Temporal lobe (tissue), 4 donors: ENCODE measurements at places on chromosomes 4 and X. TPM values are rescaled to one million over a fixed set of nuclear protein-coding genes. Genes with fewer than 3 reads are reported as not detected.

The CFP gene
- 0.49 TPM for total RNA-seq

The VCX3A gene
- not detected for total RNA-seq

The PRDM5 gene
- 11.8 TPM for total RNA-seq

The CUL4B gene
- total RNA-seq, result 47.9 TPM

The ARHGAP24 gene
- 1.5 TPM for total RNA-seq

The F11 gene
- 0.25 TPM for total RNA-seq

The BEND4 gene
- total RNA-seq, result 8.6 TPM

The PASD1 gene
- not detected for total RNA-seq

The GPC3 gene
- total RNA-seq, result 3.7 TPM

The NHS gene
- 5.7 TPM for total RNA-seq

The GRIA2 gene
- total RNA-seq, result 264 TPM

The RADX gene
- 11.1 TPM for total RNA-seq

The GUCY1A1 gene
- total RNA-seq, result 109 TPM

The GAR1 gene
- total RNA-seq, result 6.1 TPM

The HS3ST1 gene
- total RNA-seq, result 4.4 TPM

The LDB2 gene
- total RNA-seq, result 128 TPM

The RPGR gene
- 8.4 TPM for total RNA-seq

The PDGFC gene
- 23.4 TPM for total RNA-seq

The GPR34 gene
- total RNA-seq, result 3.4 TPM

The CMC4 gene
- 4.7 TPM for total RNA-seq

The PCDH7 gene
- total RNA-seq, result 35.2 TPM

The ZNF630 gene
- total RNA-seq, result 5.9 TPM

The SYN1 gene
- total RNA-seq, result 20.2 TPM

The STIM2 gene
- 17.0 TPM for total RNA-seq

The NPFFR2 gene
- not detected for total RNA-seq

The KCND1 gene
- total RNA-seq, result 0.49 TPM

The RNF150 gene
- 43.3 TPM for total RNA-seq

The PAGE4 gene
- total RNA-seq, result not detected

The TMEM255A gene
- total RNA-seq, result 3.0 TPM

The F8A2 gene
- not detected for total RNA-seq

The MEPE gene
- 0.49 TPM for total RNA-seq

The LINC00632 gene
- 39.8 TPM for total RNA-seq

The MGARP gene
- 0.49 TPM for total RNA-seq

The CTAG2 gene
- total RNA-seq, result not detected

The MTNR1A gene
- 0.49 TPM for total RNA-seq

The CSAG1 gene
- total RNA-seq, result not detected

The RHOXF2B gene
- total RNA-seq, result not detected
